Tongue (tissue), 3 donors: ENCODE measurements at places on chromosomes 3 and 15. TPM values are rescaled to one million over a fixed set of nuclear protein-coding genes. Genes with fewer than 3 reads are reported as not detected.

DNA sequence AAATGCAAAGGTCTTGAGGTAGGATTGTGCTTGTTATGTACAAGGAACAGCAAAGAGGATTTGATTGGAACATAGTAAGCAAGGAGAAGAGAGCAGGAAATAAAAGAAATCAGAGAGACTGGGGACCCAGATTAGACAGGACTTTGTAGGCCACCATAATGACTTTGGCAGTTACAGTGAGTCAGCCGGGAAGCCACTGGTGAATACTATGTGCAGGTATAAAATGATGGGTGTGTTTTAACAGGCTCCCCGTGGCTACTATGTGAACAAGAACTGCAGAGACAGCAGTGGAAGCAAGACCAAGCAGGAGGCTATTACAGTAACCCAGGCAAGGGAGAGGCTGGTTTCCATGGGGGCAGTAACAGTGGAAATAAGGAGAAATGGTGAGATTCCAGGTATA lies 55.2 kb downstream of the NPTN start:
- DNase-seq, result no peak

- no peak for DNase-seq
Measured at GRCh38 chr15:92111291-92111690, 257.8 kb downstream of the SLCO3A1 start.

GRCh38 chr3:107206141-107206540 lies 171.1 kb upstream of the CCDC54 start:
- DNase-seq, result peak; percentile 80

DNA sequence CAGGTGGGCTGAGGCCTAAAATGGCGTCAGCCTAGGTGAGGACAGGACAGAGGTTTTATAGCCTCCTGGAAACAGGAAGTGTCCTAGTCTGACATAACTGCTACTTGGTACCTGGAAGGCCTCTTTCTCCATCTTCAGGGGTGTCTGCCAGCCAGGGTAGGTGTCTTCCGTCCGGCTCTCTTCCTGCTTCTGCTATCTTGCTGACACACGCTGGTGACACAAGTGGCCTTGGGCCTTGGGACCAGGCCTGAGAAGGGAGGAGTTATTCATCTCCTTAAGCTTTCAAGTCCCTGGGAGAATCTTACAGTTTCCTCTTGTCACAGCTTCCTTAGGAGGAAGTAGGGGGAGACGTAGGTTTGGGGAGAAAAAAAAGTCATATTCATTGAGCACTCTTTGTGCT lies 551.3 kb downstream of the AGBL1 start:
- no peak for DNase-seq

- no peak for DNase-seq
Measured at GRCh38 chr3:25768851-25769250, 14.4 kb downstream of the NGLY1 start.

- DNase-seq, result no peak
Measured at GRCh38 chr3:143716731-143717130, 131.5 kb downstream of the SLC9A9 start.

GRCh38 chr3:190968616-190969015 lies 106.1 kb upstream of the GMNC start:
- no peak for DNase-seq

The DPPA4 gene
- total RNA-seq, result 1.7 TPM

DNA sequence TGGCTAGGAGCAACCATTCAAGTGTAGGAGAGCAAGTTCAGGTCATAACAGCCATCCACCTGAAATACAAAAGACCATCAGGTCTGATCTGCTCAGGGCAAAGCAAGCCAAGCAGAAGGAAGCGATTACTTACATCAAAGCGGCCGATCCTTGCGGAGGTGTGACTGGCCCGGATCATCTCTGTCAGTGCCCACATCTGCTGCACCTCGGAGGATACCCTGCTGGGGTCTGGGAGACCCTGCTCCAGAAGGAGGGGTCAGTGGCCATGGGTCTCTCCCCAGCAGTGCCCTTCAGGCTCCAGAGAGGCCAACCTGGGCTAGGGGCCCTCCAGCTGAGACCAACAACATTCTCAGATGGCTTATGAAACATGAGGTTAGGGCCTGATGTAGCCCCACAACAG lies 2.5 kb upstream of the AMT start:
- DNase-seq, result no peak

- peak; percentile 63 for DNase-seq
Measured at GRCh38 chr15:80152896-80153876, at the start of gene FAH. Gene FAH, plus strand, starts transcription at chr15:80152999. Its CDS starts 56 bp downstream, at chr15:80153055.

The KBTBD8 gene
- total RNA-seq, result 1.6 TPM

The TMEM212 gene
- not detected for total RNA-seq

DNA sequence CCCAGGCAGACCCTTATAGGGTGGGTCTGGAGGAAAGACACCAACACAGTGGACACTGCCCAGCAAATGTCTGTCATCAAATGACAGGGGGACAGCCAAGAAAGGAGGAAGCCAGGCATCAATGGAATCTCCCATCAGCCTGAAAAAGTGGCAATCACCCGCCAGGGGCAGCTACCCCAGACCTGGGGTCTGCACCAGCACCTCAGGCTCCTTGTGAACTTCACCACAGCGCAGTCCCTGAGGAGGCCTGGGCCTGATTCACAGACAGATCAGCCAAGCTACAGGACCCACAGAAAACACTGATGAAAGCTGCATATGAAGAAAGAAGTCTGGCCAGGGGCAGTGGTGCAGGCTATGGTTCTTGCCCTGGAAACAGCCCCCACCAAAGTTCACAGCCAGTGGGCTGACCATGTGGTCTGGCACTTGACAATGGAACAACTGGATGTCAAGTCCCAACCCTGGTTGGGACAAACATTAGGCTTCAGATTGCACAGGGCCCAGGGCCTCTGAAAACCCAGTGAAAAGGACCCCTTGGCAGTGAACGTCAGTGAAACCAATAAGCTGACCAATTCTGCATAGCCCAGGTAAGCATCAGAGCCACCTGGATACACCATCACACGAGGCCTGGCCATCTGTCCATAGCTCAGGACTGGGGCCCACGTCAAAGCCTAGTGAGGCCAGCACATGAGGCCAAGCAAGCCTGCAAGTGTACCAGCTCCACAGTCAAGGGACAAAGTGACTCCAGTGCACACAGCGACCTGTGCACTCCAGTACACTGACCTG lies 29.1 kb downstream of the ALS2CL start:
- no peak for DNase-seq

GRCh38 chr3:42664438-42664803 lies 10.9 kb downstream of the ZBTB47 start:
- no peak for DNase-seq

The SYNPR gene
- total RNA-seq, result not detected

- DNase-seq, result no peak
Measured at GRCh38 chr3:185778094-185778493, 46.7 kb downstream of the IGF2BP2 start.

- DNase-seq, result no peak
Measured at GRCh38 chr3:44090036-44090435, 151.7 kb upstream of the TOPAZ1 start.

DNA sequence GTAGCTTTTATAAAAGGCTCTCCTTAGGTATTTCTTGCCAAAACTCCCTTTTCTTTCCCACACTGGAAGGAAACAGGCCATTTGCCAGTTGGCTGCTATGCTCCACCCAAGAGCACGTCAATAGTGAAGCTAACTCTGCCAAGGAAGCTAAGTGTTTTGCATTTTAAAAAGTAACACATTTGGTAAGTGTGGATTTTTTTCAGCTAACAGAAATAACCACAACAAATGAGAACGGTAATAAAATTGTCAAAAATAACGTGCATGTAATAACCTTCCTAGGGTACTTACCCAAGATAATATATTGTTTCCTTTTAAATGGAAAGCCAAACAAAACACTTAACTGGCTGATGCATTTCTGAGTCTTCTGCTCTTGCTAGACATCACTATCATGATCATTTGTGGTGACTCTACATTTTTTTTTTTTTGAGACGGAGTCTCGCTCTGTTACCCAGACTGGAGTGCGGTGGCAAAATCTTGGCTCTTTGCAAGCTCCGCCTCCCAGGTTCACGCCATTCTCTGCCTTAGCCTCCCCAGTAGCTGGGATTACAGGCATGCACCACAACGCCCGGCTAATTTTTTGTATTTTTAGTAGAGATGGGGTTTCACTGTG lies 4.6 kb downstream of the DPP8 start:
- peak; percentile 68 for DNase-seq

The SLC25A20 gene
- total RNA-seq, result 21.7 TPM

GRCh38 chr3:117510396-117510795 lies 800.8 kb downstream of the TUSC7 start:
- DNase-seq, result no peak

GRCh38 chr15:99155961-99156443 lies 51.1 kb downstream of the SYNM start:
- DNase-seq, result no peak

- DNase-seq, result no peak
Measured at GRCh38 chr3:15281817-15282216, 50.6 kb downstream of the SH3BP5 start.

The CHL1 gene
- total RNA-seq, result 69.0 TPM

The GPR62 gene
- total RNA-seq, result 0.41 TPM

The NPRL2 gene
- 19.4 TPM for total RNA-seq

DNA sequence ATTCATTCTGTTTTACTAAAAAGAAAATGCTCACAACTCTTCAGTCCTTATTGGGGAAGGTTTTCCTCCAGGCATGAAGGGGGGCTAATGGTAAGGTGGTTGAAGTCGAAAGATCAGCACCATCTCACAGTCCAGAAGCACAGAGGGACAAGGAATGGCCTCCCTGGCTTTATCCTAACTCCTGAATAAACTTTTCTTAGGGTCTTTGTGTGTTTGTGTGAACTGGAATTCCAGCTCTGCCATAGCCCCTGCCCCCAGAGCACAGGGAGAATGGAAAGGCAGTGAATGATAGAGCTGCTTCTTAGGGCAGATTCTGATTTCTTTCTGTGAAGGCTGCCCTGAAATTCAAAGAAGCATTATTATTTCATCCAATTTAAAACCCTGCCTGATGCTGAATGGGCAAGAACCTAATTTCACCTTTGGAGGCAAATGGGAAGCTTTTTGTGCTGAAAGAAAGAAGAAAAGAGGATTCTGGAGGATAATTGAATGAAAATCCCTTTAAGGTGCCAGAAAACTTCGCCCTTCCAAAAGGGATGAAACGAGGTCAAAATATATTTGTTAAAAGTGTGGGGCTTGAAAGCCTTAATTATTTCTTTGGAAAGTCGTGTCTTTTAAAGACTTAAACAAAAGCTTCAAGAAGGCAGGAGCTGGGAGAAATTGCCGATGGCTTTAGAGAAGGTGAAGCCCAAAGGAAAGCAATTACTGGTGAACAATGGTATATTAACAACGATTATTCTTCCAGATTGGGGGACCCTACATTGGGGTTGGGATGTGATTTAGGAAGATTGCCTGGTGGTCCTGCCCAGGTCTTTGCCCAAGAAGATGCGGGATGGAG lies 259.9 kb upstream of the RGMA start:
- no peak for DNase-seq

The TM4SF18 gene
- 11.2 TPM for total RNA-seq

DNA sequence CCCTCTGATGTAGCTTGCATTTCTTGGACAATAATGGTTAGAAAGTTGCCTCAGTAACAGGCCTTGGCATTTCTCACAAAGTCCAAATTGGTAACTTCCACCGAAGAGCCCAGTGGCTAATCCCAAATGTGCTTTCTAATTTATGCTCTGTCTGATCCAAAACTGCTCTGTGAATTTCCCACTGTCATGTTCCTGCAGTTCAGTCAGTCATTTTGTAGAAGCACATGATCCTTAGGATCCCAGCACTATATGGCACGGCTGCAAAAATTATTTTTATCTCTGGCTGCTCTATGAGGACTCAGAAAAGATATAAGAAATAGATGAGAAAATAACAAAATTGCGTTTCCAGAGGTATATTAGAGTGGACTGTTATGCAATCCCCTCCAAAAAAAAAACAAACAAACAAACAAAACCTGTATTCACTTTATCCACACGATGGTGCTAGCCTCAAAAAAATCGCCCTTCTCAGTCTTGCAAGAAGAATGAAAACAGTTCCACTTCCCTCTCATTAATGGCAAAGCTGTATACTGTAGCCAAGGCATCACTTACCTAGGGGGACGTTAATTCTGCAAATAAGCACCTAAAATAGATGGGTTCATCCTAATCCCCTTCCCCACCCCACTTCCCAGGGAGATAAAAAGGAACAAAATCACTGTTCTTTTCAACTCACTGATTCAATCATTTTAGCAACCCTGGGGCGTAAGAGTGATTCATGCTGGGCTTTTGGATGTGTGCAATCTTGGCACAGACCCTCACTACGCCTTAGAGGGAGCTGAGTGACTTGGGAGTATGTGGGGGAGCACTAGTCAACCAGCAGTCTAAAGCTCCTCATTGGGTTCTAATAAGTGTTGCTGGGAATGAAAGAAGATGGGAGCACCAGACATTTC lies 61.3 kb downstream of the TMCO5A start:
- DNase-seq, result peak; percentile 81

- DNase-seq, result no peak
Measured at GRCh38 chr3:109175411-109175810, 38.9 kb downstream of the C3orf85 start.

GRCh38 chr15:31350771-31351170 lies 24.1 kb downstream of the KLF13 start:
- DNase-seq, result no peak

GRCh38 chr15:64738226-64739095 lies 36.9 kb downstream of the RBPMS2 start:
- DNase-seq, result no peak

The TMEM87A gene
- total RNA-seq, result 79.1 TPM

DNA sequence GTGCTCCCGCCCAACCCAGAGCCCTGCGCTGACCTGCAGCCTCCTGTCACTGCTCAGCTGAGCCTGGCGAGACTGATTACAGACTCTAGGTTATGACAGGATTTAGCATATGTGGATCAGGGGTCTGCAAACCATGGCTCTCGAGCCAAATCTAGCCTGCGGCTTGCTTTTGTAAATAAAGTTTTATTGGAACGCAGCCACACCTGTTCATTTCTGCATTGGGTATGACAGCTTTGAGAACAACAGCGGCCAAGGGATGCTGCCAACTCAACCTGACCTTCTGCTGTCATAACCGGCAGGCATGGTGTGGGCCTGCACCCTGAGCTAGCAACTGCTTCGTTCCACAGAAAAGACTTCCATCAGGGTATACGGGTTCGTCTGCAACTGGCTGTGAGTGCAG lies 50.5 kb upstream of the IQSEC1 start:
- no peak for DNase-seq

The POMGNT2 gene
- total RNA-seq, result 15.6 TPM

DNA sequence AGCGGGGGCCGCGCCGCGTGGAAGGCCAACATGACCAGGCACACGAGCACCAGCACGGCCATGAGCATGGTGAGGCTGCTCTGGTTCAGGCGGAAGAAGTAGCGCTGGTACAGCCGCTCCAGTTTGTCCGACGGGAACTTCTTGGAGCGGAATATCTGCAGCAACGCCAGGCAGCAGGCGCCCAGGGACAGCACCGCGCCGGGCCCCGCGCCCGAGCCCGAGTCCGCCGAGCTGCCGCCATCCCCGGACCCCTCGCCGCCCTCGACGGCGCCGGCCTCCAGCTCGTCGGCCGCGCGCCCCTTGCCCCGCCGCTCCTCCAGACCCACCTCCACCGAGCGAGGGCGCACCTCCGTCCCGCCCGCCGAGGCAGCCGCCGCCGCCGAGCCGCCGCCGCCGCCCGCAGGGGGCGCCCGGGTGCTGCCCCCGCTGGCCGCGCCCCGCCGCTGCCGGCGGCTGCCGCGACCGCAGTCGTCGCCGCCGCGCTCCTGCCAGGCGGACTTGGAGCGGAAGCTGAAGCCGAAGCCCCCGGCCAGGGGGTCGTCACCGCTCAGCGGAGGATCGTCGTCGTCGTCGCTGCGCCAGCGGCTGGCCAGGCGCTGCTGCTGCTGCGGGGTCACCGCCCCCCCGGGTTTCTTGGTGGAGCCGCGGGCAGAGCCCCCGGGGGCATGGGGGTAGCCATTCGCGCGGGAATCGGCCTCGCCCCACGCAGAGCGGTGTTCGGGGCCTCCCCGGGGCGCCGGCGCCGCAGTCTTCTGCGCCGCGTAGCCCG lies 957 bp downstream of the ADCY5 start:
- DNase-seq, result peak; percentile 40

The FSIP1 gene
- 0.10 TPM for total RNA-seq

The CLDN16 gene
- not detected for total RNA-seq
